Stimulated activated CD4-positive, alpha-beta T cell treated with anti-CD3 and anti-CD28 coated beads, Interleukin-1b, Interleukin-23, amount 100 ng/mL, for 1 hour (primary cell): ENCODE measurements at places on chromosomes 11 and 22.

- no peak for DNase-seq
Measured at GRCh38 chr22:28397306-28397705, 282.3 kb downstream of the TTC28 start.

DNA sequence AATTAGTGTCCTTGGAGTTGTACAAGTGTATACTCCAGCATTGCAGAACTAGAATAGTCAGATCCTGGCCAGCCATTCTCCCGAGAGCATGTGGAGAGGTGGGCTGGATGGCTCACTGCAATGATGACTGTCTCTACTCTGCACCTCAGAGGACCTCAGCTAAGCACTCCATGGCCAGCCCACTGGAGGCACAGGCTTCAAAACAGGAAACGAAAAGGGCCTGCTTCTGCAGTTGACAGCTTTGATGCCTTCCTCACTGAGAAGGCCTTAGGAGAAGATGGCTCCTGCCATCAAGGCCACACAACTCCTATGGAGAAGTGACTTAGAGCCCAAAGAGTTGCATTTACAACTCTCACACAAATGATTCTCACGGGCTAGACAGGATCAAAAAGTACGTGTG lies 9.1 kb downstream of the POLD4 start:
- no peak for DNase-seq

DNA sequence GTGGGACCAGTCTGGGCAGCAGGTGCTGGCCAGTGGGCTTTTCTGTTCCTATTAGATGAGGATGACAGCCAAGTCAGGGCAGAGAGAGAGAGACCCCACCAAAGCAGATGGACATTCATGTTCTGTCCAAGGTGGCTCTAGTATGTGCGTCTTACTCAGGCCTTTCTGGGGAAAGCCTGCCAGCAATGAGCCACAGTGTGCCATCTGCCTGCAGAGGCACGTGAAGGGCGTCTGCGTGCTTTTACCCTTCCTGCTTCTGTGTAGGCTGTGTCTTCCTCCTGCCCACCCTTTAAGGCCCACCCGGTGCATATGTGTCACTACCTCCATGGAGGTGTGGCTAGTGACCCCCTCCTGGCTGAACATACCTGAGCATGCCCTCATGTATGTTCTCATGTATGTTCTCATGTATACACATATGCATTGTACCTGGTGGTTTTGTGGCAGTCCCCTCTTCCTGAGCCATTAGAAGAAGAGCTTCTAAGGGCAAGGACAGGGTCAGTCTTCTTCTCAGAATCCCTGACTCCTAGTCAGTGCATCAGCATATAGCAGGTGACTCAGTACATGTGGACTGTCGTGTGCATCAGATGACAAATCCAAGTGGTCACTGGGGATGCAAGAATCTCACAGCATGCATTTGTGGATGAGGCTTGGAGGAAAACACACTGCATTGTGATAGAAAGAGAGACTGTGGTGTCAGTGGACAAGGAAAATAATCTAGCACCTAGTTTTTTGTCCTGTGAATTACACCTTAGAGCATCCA lies 90.4 kb upstream of the YWHAH start:
- no peak for DNase-seq

- DNase-seq, result no peak
Measured at GRCh38 chr11:118076754-118077281, at the start of gene TMPRSS4. TSS of gene TMPRSS4 (plus strand) at chr11:118077078. CDS start at chr11:118077303, 225 bp downstream.

GRCh38 chr11:14908214-14908880 lies 16.3 kb upstream of the CYP2R1 start:
- no peak for DNase-seq

DNA sequence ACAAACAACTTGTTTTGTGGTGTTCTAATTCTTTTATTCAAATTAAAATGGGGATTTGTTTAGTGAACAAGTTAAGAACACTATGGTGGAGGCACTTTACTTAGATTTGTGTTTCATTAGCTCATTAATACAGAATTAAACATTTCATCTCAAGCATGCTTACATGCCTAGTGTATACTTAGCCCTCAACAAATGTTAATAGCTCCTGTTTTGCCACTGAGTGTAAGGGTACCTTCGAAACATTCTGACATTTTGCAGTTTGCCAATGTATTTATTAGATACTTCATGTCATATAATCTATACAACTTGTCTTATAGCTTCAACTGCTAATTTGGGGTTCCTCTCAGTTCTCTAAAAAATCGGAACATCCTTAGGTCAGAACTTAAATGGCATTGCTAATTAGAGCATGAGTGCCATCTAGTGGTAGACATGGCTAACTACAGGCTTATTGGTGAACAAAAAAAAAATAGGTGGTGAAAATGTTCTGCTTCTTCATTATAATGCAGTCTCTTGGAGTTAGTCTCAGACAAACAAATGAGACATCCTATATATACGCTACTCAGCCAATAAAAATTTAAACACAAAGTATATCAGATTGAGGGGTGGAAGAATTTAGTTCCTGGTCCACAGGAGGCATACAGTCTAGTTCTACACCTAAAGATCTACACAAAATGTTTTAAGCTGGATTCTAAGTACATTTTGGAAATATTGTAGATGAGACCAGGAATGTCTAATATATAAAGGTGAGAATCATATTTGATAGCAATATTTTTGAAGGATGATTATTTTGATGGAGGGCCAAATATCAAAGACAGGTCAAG lies 4.9 kb upstream of the CNTN5 start:
- no peak for DNase-seq

- no peak for DNase-seq
Measured at GRCh38 chr22:38230108-38230825, 28.5 kb downstream of the MAFF start.

DNA sequence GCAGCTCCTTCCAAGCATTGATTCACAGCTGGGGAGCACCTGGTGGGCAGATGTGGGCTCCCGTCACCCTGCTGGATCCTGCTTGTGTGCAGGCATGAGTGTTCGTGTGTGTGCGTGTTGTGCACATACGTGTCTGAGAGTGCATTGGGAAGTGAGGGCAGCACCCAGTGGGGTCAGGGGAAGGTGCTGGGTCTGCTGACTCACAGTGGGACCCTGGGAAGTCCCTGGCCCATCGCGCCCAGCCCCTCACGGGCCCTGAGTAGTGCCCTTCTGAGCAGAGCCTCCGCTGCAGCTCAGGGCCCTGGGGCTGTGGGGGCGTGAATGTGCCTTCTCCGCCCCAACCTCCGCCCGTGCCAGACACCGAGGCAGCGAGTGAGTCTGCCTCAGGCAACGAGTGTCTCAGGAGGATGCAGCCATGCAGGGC lies 36.8 kb downstream of the WNT11 start:
- no peak for DNase-seq

DNA sequence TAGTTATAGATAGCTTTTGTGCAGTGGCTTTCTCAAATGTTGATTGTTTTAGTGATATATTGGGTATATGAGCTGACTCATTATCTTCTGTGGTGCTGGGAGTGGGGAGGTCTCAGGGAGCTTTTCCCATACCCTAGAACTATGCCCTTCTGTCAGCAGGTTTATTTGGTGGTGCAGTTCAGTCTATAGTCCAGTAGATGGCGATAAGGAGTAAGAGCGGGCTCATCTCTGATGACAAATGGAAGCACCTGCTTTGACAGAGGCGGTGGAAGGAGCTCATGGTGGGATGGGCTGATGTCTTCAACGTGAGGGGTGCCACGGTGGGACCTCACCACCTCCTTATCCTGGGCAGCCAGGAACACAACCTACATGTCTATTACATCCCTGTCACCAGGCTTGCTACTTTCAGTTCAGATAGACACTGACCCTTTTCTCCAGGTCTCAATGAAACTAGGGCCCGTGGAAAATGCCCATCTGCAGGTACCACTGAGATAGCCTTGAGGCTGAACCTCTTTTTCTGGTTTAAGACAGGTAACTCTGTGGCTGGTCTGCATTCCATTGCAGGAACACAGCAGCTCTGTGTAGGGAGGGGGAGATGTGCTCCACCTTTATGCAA lies 13.0 kb upstream of the OR6A2 start:
- no peak for DNase-seq

GRCh38 chr11:614623-615503 lies 887 bp downstream of the IRF7 start:
- DNase-seq, result no peak

GRCh38 chr22:28882545-28882877 lies 861 bp upstream of the ZNRF3 start:
- DNase-seq, result no peak

DNA sequence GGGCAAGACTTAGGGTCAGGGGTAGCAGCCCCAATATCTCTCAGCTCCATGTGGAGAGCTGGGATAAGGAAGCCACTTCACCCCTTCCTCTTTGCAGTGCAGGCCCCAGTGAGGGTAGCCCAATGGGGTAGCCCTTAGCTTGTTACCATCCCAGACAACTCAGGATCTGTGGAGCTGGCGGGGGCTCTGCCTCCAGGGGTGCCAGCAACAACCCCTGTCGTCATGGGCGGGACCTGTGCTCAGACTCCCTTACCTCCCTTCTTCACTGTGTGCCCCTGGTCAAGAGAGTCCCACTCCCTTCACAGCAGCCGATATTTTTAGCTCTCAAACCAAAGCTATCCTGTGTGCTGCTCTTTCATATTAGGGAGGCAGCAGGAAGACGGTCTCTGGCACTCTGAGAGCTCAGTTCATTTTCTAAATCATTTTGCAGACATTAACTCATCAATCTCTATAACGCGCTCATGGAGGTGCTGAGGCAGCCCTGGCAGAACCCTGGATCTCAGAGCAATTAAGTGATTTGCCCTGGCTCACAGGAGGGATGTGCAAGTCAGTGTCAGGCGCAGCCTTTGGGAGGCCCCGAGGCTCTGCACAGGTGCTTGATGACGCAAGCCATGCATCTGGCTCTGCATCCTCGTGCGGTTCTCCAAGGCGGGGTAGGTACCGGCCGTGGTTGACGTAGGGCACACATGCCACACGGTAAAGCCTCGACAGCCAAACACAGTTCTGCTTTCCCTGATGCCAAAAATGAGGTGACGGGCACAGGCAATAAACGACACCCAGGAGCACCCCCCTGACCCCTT lies 357.6 kb downstream of the SHANK2 start:
- no peak for DNase-seq

DNA sequence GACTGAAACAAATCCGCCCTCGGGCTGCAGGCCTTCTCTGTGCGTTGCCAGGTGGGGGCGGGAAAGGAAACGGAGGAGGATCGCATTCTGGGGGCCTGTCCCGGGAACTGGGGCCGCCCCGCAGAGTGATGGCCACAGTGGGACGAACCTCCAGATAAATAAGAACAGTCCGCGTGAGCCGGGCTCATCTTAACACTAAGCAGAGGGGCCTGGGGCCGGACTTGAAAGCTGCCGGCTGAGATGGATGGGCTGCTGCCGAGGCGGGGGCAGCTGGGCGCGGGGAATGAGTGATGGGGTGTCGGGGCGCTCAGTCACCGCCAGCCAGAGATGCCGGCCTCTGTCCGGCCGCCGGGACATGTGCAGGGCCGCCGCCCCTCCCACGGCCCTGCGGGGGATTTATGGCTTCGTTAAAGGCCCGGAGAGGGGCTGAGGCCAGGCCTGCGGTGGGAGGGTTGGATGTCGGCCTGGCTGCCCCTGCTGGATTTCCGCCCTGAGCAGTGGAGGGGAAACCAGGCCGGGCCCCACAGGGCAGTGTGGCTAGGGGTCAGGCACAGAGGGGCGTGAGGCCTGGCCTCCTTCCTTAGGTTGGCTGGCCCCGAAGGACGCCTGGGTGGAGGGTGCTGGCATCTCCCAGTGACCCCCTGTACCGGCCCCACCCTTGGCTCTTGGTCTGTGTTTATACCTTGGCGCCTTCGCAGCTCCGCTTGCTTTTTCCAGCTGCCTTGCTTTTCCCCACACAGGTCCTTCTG lies 45.3 kb upstream of the CD82 start:
- DNase-seq, result no peak

DNA sequence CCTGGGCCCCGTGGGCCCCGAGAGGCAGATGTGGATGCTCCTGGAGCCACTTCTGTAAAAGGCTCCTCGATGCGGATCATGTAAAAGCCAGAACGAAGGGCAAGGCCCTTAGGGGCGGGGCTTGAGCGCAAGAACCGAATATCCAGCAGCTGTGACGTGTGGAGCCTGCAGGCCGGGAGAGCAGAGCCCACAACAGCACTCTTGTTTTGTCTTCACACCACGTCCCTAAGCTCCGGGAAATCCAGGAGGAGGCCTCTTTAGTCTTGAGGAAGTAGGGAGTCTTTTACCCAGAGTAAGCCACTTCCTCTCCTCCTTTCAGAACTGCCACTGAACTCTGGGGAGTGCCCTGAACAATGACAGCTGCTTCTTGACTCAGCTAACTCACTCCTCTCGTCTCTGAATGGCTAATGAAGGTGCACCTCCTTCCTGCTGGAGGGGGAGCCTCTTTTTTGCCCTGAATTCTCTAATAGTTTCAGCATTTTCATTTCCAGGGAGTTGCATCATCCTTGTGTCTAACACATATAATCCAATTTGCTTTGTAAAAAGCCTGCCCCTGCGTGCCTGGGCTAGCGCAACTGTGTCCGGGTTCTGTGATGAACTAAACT lies 12.5 kb downstream of the L3MBTL2 start:
- no peak for DNase-seq
